ENCODE measurements at places on chromosomes 16 and 17. TPM values are rescaled to one million over a fixed set of nuclear protein-coding genes. Genes with fewer than 3 reads are reported as not detected.

- no peak overlapping the region for H3K4me3 ChIP-seq
- no peaks in the 10 kb centered on the region for H3K27me3 ChIP-seq
- H3K27ac ChIP-seq, result no peak overlapping the region
- no peak for DNase-seq
- peaks cover 16% of the 10 kb centered on the region for H3K4me1 ChIP-seq
These were observed 380.3 kb downstream of the SNX29 start for GRCh38 chr16:12356632-12357340.

The MPP2 gene
- total RNA-seq, result 10.9 TPM

- peak overlapping the region; percentile 81 for H3K27ac ChIP-seq
- peak; percentile 91 for DNase-seq
- no peaks in the 10 kb centered on the region for H3K36me3 ChIP-seq
These were observed 304.4 kb downstream of the SEC14L1 start for GRCh38 chr17:77444984-77445759.

The OTOA gene
- total RNA-seq, result not detected

The ETV4 gene
- total RNA-seq, result not detected

DNA sequence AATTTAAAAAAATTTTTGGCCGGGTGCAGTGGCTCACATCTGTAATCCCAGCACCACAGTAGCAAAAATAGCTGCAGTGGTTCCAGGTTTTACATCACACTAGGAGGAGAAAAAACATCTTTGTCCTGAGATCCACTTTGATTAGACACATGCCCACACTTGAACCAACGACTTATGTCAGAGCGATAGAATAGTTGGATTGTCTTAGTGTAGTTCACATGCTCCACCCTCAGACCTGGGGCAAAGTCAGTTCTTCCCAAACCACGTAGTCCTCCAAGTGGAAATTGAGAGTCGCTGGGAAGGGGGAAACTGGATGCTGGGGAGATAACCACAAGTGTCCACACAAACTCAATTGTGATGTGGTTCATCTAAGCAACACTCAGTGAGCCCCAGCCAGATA lies 11.4 kb upstream of the ITGAM start:
- no peaks in the 10 kb centered on the region for H3K4me1 ChIP-seq
- peaks cover 10% of the 10 kb centered on the region for H3K27me3 ChIP-seq

GRCh38 chr17:74605361-74605760 lies 13.3 kb upstream of the CD300LD start:
- H3K4me1 ChIP-seq, result peaks cover 12% of the 10 kb centered on the region
- H3K36me3 ChIP-seq, result no peaks in the 10 kb centered on the region
- no peaks in the 10 kb centered on the region for H3K27me3 ChIP-seq

- no peak overlapping the region for H3K4me3 ChIP-seq
- H3K36me3 ChIP-seq, result no peaks in the 10 kb centered on the region
- no peak overlapping the region for H3K27ac ChIP-seq
- H3K27me3 ChIP-seq, result no peaks in the 10 kb centered on the region
- no peaks in the 10 kb centered on the region for H3K4me1 ChIP-seq
These were observed 50.7 kb upstream of the SIAH1 start for GRCh38 chr16:48435906-48436305.

The BCL6B gene
- 0.71 TPM for total RNA-seq

DNA sequence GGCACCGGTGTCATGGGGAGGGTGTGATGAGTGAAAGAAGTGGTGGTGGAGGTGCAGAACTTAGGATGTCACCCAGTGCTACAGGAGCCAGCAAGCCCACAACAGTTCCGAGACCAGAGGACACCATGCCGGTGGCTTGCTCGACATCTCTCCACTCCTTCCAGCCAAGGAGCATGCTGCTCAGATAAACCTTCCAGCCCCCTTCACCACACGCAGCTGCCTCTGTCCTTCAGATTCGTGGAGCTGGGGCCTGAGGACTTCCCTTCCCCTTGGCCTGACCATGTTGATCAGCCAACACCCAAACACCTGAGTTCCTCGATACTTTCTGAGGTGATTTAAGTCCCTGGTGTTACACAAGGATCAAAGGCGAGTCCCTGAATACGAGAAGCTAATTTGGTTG lies 188.8 kb upstream of the FOXF1 start:
- H3K27ac ChIP-seq, result no peak overlapping the region
- H3K4me1 ChIP-seq, result no peaks in the 10 kb centered on the region
- H3K36me3 ChIP-seq, result no peaks in the 10 kb centered on the region
- DNase-seq, result peak; percentile 39
- H3K27me3 ChIP-seq, result no peaks in the 10 kb centered on the region
- no peak overlapping the region for H3K4me3 ChIP-seq

GRCh38 chr16:82699711-82700495 lies 73.1 kb downstream of the CDH13 start:
- H3K27ac ChIP-seq, result peak overlapping the region; percentile 38
- DNase-seq, result no peak
- H3K4me1 ChIP-seq, result peaks cover 18% of the 10 kb centered on the region

- peaks cover 65% of the 10 kb centered on the region for H3K4me1 ChIP-seq
- peak overlapping the region; percentile 95 for H3K4me3 ChIP-seq
- no peaks in the 10 kb centered on the region for H3K27me3 ChIP-seq
- H3K36me3 ChIP-seq, result peaks cover 27% of the 10 kb centered on the region
- peak overlapping the region; percentile 100 for H3K27ac ChIP-seq
- DNase-seq, result no peak
These were observed 1.8 kb upstream of the ACTG1 start for GRCh38 chr17:81514489-81514738.

The OSGIN1 gene
- total RNA-seq, result 4.3 TPM

The HBA2 gene
- 3.7 TPM for total RNA-seq

DNA sequence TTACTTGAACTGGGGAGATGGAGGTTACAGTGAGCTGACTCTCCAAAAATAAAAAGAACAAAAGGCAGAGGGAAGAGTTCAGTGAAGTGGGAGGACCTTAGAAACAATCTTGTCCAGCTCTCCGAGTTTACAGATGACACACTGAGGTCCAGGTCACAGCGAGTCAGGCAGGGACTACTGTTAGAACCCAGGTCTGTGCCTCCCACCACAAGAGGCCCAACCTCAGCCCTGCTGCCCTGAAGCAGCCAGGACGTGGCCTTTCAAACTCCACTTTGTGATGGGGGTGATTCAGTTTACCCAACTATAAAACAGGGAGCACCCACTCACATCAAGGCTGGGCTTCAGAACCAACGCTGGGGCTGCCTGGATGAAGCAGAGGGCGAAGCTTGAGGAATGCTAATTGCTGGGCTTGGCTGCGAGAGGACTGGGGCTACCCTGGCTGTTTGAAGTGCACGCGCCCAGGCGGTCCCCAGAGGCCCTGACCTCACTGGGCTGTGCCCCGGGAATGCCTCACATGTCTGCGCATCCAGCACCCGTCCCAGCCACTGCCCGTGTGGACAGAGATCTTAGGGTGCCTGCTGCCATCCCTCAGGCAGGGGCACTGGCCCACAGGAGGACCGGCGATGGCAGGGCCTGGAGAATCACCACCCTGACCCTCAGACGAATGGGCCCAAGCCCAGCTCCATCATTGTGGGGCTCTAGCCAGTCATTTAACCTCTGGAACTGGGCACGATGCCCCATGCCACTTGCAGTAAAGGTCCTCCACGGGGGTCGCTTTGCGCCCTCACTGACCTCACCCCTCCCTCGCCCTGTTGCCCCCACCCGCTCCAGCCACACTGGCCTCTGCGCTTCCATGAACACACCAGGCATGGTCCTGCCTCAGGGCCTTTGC lies 11.4 kb downstream of the SLC5A10 start:
- DNase-seq, result no peak
- no peaks in the 10 kb centered on the region for H3K36me3 ChIP-seq
- H3K4me1 ChIP-seq, result peaks cover 9% of the 10 kb centered on the region
- no peaks in the 10 kb centered on the region for H3K27me3 ChIP-seq
- H3K27ac ChIP-seq, result no peak overlapping the region
- H3K4me3 ChIP-seq, result no peak overlapping the region

- H3K27me3 ChIP-seq, result peaks cover 54% of the 10 kb centered on the region
- H3K27ac ChIP-seq, result no peak overlapping the region
- no peaks in the 10 kb centered on the region for H3K4me1 ChIP-seq
- no peak for DNase-seq
- no peak overlapping the region for H3K4me3 ChIP-seq
These were observed 38.9 kb upstream of the ACSF3 start for GRCh38 chr16:89054714-89055113.

The SEPTIN12 gene
- total RNA-seq, result not detected

GRCh38 chr17:21512307-21513011 lies 136.3 kb downstream of the KCNJ12 start:
- H3K36me3 ChIP-seq, result no peaks in the 10 kb centered on the region
- H3K4me1 ChIP-seq, result peaks cover 18% of the 10 kb centered on the region
- peak overlapping the region; percentile 75 for H3K27ac ChIP-seq
- no peak overlapping the region for H3K4me3 ChIP-seq

The GNAO1 gene
- 31.0 TPM for total RNA-seq

DNA sequence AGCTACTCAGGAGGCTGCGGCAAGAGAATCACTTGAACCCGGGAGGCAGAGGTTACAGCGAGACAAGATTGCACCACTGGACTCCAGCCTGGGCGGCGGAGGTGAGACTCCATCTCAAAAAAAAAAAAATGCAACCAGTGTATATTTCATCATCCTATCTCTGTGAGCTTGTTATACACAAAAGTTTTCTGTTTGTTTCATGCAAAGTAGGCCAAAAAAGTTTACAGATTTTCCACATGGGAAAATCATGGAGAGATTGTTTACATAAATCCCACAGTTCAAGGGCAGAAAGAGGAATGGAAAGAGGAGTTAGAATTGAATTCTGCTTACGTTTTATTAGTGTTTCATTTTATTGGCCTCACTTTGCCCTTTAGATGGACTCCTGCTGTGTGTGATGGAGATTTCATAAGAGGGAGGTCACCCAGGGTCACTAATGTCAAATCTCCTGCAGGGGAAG lies 24.7 kb downstream of the NARF start:
- H3K27ac ChIP-seq, result no peak overlapping the region
- H3K4me3 ChIP-seq, result no peak overlapping the region
- no peaks in the 10 kb centered on the region for H3K27me3 ChIP-seq
- no peaks in the 10 kb centered on the region for H3K4me1 ChIP-seq
- DNase-seq, result no peak

The KRT33A gene
- total RNA-seq, result not detected

The CD300H gene
- not detected for total RNA-seq

DNA sequence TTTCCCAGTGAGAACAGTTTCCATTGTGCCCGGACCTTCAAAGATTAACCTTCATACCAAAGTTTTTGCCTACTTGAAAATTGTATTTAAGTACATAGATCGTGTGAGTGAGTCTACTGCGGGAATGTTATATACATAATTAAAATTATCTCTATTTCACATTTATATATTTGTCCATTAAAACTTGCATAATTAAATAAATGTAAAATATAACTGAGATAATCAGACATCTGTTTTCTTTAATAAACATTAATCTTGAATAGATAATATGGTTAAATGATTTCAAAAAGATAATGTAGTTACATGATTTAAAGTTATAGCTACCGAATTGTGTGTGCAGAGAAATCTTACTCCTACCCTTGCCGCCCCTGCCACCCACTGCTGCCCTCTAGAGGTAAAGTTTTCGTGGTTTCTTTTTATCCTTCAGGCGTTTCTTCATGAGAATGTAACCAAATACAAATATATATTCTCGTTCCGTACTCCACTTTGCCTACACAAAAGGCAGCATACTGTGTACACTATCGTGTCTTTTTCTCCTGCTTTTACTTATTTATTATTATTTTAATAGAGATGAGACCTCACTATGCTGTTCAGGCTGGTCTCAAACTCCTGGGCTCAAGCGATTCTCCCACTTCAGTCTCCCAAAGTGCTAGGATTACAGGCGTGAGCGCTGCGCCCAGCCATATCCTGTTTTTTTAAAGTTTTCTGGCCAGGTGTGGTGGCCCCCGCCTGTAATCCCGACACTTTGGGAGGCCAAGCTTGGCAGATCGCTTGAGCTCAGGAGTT lies 35.6 kb downstream of the RPA1 start:
- no peaks in the 10 kb centered on the region for H3K4me1 ChIP-seq
- no peak overlapping the region for H3K4me3 ChIP-seq
- DNase-seq, result no peak

DNA sequence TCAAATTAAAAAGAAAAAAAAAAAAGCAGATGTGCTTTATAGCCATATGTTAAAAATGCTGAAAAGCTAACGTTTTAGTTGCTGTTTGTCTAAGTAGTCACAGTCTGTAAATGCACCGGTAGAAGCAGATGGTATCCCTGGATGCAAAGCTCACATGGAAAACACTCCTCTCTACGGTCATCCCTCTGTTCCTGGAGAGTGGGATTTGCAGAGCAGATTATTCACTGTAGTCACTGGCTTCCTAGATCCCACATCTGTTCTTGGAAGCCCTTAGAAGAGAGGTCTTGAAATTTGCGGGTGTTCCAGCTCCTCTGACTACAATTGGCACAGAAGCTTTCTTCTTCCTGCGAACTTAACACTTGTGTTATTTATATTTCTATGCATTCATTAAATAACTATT lies 186.6 kb downstream of the PMP22 start:
- H3K27me3 ChIP-seq, result peaks cover 11% of the 10 kb centered on the region
- DNase-seq, result no peak
- H3K36me3 ChIP-seq, result no peaks in the 10 kb centered on the region
- no peaks in the 10 kb centered on the region for H3K4me1 ChIP-seq

GRCh38 chr17:9057310-9057709 lies 36.0 kb downstream of the NTN1 start:
- H3K27me3 ChIP-seq, result no peaks in the 10 kb centered on the region
- H3K4me3 ChIP-seq, result no peak overlapping the region
- H3K36me3 ChIP-seq, result no peaks in the 10 kb centered on the region
- no peak overlapping the region for H3K27ac ChIP-seq
- no peaks in the 10 kb centered on the region for H3K4me1 ChIP-seq

The PPP1R27 gene
- total RNA-seq, result not detected

GRCh38 chr16:2333772-2334379 lies 6.7 kb downstream of the ABCA3 start:
- no peaks in the 10 kb centered on the region for H3K27me3 ChIP-seq
- no peaks in the 10 kb centered on the region for H3K36me3 ChIP-seq
- no peak for DNase-seq
- H3K4me1 ChIP-seq, result peaks cover under 1% of the 10 kb centered on the region
- no peak overlapping the region for H3K4me3 ChIP-seq

The RUNDC3A gene
- total RNA-seq, result 5.3 TPM

The PRSS33 gene
- not detected for total RNA-seq

The ITGA2B gene
- total RNA-seq, result 0.33 TPM

DNA sequence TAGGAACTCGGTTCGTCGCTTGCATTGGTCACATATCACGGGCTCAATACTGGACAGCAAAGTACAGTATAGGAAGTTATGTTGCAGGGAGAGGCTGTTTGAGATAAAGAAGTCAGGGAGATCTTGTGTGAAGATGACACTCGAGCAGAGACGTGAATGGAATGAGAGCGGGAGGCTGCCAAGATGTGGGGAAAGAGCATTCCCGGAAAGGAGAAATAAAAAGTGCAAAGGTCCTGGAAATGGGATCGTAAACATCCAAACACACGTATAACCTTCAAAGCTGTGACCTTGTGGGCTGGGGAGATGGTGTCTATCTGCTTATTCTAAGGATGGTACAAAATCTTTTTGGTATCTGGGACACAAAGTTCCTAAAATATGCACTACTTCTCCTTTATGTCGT lies 43.0 kb upstream of the MYOCD start:
- H3K4me3 ChIP-seq, result no peak overlapping the region
- H3K36me3 ChIP-seq, result no peaks in the 10 kb centered on the region
- H3K4me1 ChIP-seq, result no peaks in the 10 kb centered on the region
- no peak for DNase-seq
- H3K27ac ChIP-seq, result no peak overlapping the region

- no peak for DNase-seq
- H3K27ac ChIP-seq, result peak overlapping the region; percentile 83
- H3K4me1 ChIP-seq, result no peaks in the 10 kb centered on the region
- no peaks in the 10 kb centered on the region for H3K27me3 ChIP-seq
- peak overlapping the region; percentile 96 for H3K4me3 ChIP-seq
These were observed 1.0 kb downstream of the LITAF start for GRCh38 chr16:11585460-11586377.

All from sigmoid colon (tissue), 7 donors.